ENCODE measurements at places on chromosomes 4 and X. TPM values are rescaled to one million over a fixed set of nuclear protein-coding genes. Genes with fewer than 3 reads are reported as not detected.

GRCh38 chrX:102651242-102652011 lies at the start of gene GPRASP1:
Gene GPRASP1 (plus strand): TSS chrX:102651483. CDS start chrX:102653914, 2,431 bp downstream.
- H3K27ac ChIP-seq: no peak within 1 kb of the TSS
- peaks cover 11% of the 10 kb centered on the region for H3K4me1 ChIP-seq
- peak within 1 kb of the TSS; percentile 86 for H3K4me3 ChIP-seq
- H3K36me3 ChIP-seq: no peaks in the 10 kb centered on the region

GRCh38 chrX:47217121-47217851 lies 1.2 kb upstream of the CDK16 start:
- H3K27me3 ChIP-seq: no peaks in the 10 kb centered on the region
- no peak for DNase-seq
- peaks cover 44% of the 10 kb centered on the region for H3K36me3 ChIP-seq
- H3K27ac ChIP-seq: peak overlapping the region; percentile 96
- H3K4me1 ChIP-seq: peaks cover 30% of the 10 kb centered on the region
- H3K4me3 ChIP-seq: peak overlapping the region; percentile 90

DNA sequence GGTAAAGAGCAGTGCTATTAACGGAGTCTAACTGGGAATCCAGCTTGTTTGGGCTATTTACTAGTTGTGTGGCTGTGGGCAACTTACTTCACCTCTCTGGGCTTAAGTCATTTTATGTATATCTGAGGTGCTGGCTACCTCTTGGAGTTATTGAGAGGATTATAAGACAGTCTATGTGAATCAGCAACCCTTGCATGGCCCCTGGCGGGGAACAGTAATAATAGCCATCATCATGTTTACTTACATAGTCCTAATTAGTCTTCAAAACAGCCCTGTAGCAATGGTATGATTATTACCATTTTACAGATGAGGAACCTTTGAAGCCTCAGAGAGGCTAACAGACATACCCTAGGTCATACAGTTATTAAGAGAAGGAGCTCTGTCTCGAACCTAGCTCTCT lies 1.5 kb downstream of the HPRT1 start:
- no peak for DNase-seq
- H3K27ac ChIP-seq: no peak overlapping the region
- no peaks in the 10 kb centered on the region for H3K36me3 ChIP-seq
- peak overlapping the region; percentile 75 for H3K4me3 ChIP-seq
- H3K27me3 ChIP-seq: no peaks in the 10 kb centered on the region
- 0 out of 2 replicates have a peak, but pooled peaks cover 7% of the 10 kb centered on the region for H3K4me1 ChIP-seq

- no peaks in the 10 kb centered on the region for H3K4me1 ChIP-seq
- H3K27me3 ChIP-seq: no peaks in the 10 kb centered on the region
- DNase-seq: no peak
- H3K4me3 ChIP-seq: no peak overlapping the region
- H3K27ac ChIP-seq: no peak overlapping the region
- no peaks in the 10 kb centered on the region for H3K36me3 ChIP-seq
Observed at GRCh38 chr4:164701665-164702064, 52.3 kb upstream of the SMIM31 start.

- H3K4me3 ChIP-seq: no peak overlapping the region
- H3K27me3 ChIP-seq: no peaks in the 10 kb centered on the region
- no peaks in the 10 kb centered on the region for H3K36me3 ChIP-seq
Observed at GRCh38 chr4:28686618-28687017, 1826.0 kb downstream of the STIM2 start.

DNA sequence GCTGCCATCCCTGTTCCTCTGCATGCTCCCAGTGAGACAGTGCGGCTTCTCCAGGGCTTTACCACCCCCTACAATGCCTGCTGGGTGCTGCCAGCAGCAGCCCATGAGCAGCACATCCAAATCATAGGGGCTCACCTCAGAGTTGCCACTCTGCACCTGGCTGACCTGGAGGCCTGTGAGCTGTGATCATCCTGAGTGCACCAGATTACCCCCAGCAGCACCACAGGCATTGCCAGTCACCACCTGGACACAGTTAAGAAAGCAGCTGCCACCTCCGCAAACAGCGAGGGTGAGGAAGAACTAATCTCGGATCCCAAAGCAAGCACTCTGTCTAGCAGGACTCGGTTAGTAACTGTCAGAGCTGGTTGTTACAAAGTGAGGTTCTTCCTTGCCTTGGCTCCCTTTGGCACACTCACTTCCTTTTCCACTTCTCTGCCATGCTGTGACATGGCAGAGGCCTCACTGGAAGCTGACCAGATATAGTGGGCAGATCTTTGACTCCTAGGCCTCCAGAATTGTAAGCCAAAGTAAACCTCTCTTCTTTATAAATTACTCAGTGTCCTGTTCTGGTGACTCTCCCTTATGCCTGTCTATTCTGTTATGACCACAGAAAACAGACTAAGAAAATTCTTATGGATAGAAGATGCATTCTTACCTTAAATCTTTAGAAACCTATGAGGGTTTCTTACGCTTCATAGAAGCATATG lies 25.2 kb downstream of the LRIT3 start:
- no peak for DNase-seq
- no peaks in the 10 kb centered on the region for H3K27me3 ChIP-seq
- H3K36me3 ChIP-seq: no peaks in the 10 kb centered on the region
- no peaks in the 10 kb centered on the region for H3K4me1 ChIP-seq
- no peak overlapping the region for H3K27ac ChIP-seq

- no peak overlapping the region for H3K4me3 ChIP-seq
- H3K27me3 ChIP-seq: peaks cover 13% of the 10 kb centered on the region
- H3K27ac ChIP-seq: no peak overlapping the region
Observed at GRCh38 chrX:20487227-20487626, 220.5 kb upstream of the RPS6KA3 start.

GRCh38 chr4:24913119-24913485 lies 260 bp upstream of the CCDC149 start:
- H3K27ac ChIP-seq: no peak overlapping the region
- H3K4me3 ChIP-seq: peak overlapping the region; percentile 74
- peaks cover 38% of the 10 kb centered on the region for H3K36me3 ChIP-seq

GRCh38 chr4:46992338-46992737 lies 1.0 kb downstream of the GABRA4 start:
- H3K27me3 ChIP-seq: peaks cover 88% of the 10 kb centered on the region
- DNase-seq: no peak
- H3K4me3 ChIP-seq: peak overlapping the region; percentile 81
- H3K27ac ChIP-seq: no peak overlapping the region
- H3K4me1 ChIP-seq: peaks cover 19% of the 10 kb centered on the region

DNA sequence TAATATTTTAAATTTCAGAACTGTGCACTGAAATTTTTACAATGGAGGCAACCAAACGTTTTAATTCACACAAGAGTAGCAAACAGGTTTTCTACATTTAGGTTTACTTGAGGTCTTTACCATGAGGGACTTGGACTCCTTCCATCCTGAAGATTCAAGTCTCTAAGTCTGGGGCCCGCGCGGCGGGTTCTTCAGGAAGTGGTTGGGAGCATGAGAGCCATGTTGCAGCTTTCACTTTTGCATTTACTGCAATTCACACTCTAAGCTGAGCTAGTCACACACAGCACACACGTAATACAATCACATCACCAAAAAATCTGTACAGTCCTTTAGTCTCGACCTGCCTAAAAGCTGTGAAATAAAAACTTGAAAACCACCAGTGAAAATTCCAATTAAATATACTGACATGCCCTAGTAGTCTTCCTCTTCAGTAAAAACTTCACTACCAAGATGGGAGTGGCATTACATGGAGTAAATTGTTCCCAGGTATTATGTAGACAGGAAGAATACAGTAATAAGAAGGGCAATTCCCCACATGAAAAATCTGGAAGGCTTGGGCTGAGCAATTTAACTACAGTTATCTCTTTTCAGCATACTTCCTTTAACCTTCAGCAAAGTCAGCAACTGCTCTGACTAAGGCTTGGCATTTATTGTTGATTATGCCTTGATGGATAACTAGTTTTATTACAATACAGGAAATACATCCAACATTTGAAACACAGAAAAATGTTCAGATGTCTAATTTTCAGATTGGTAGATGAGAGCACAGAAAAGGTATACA lies 571.1 kb upstream of the DIPK2B start:
- H3K4me1 ChIP-seq: peaks cover 82% of the 10 kb centered on the region
- no peak overlapping the region for H3K4me3 ChIP-seq
- H3K27ac ChIP-seq: peak overlapping the region; percentile 37
- H3K27me3 ChIP-seq: no peaks in the 10 kb centered on the region

GRCh38 chrX:104968241-104968640 lies 252.3 kb downstream of the TEX13A start:
- H3K4me1 ChIP-seq: no peaks in the 10 kb centered on the region
- H3K27me3 ChIP-seq: no peaks in the 10 kb centered on the region
- DNase-seq: no peak
- H3K4me3 ChIP-seq: no peak overlapping the region

- H3K4me1 ChIP-seq: peaks cover 14% of the 10 kb centered on the region
- no peaks in the 10 kb centered on the region for H3K36me3 ChIP-seq
- peaks cover 2% of the 10 kb centered on the region for H3K27me3 ChIP-seq
- H3K27ac ChIP-seq: no peak overlapping the region
- no peak for DNase-seq
Observed at GRCh38 chrX:148552775-148553174, 52.4 kb downstream of the AFF2 start.

GRCh38 chrX:110374559-110374958 lies 15.9 kb downstream of the RTL9 start:
- no peaks in the 10 kb centered on the region for H3K36me3 ChIP-seq
- H3K4me1 ChIP-seq: no peaks in the 10 kb centered on the region
- no peak for DNase-seq
- H3K27me3 ChIP-seq: no peaks in the 10 kb centered on the region
- no peak overlapping the region for H3K4me3 ChIP-seq

DNA sequence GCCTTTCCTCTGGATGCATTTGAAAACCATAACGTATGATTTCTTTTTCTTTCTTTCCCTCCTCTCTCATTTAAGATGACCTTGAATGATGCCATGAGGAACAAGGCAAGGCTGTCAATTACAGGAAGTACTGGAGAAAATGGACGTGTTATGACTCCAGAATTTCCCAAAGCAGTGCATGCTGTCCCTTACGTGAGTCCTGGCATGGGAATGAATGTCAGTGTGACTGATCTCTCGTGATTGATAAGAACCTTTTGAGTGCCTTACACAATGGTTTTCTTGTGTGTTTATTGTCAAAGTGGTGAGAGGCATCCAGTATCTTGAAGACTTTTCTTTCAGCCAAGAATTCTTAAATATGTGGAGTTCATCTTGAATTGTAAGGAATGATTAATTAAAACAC lies 142.8 kb downstream of the GRIA2 start:
- DNase-seq: no peak
- H3K4me1 ChIP-seq: peaks cover 21% of the 10 kb centered on the region
- H3K4me3 ChIP-seq: no peak overlapping the region

GRCh38 chr4:75821966-75822365 lies 80.3 kb downstream of the PPEF2 start:
- H3K4me3 ChIP-seq: no peak overlapping the region
- no peak for DNase-seq
- no peak overlapping the region for H3K27ac ChIP-seq
- no peaks in the 10 kb centered on the region for H3K4me1 ChIP-seq

DNA sequence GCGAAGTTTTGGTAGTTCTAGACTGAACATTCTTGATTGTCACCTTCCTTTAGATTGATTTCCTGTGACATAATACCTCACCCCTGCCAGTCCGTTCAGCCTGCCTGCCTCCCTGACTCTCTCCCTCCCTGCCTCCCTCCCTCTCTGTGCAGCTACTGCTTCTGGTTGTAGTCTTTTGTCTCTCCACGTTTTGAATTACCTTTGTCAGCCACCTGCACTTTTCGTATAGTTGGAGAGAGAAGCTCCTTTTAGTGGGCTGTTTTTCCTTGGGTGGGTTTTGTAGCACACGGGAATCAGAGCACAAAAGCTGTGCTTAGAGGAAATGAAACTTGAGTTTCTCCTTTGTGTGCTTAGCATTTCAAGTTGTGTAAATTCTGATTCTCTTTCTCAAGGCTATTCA lies 32.6 kb upstream of the MSMO1 start:
- DNase-seq: no peak
- H3K27me3 ChIP-seq: no peaks in the 10 kb centered on the region
- no peak overlapping the region for H3K4me3 ChIP-seq
- peaks cover 5% of the 10 kb centered on the region for H3K36me3 ChIP-seq
- H3K27ac ChIP-seq: peak overlapping the region; percentile 77

GRCh38 chrX:34716302-34716701 lies 59.2 kb upstream of the TMEM47 start:
- DNase-seq: no peak
- peaks cover 9% of the 10 kb centered on the region for H3K4me1 ChIP-seq
- H3K27me3 ChIP-seq: no peaks in the 10 kb centered on the region
- no peak overlapping the region for H3K4me3 ChIP-seq
- no peaks in the 10 kb centered on the region for H3K36me3 ChIP-seq

- H3K4me1 ChIP-seq: peaks cover 26% of the 10 kb centered on the region
- no peaks in the 10 kb centered on the region for H3K27me3 ChIP-seq
- H3K36me3 ChIP-seq: peaks cover 56% of the 10 kb centered on the region
- DNase-seq: no peak
- H3K27ac ChIP-seq: no peak overlapping the region
Observed at GRCh38 chr4:772118-772517, 53.8 kb downstream of the CPLX1 start.

- DNase-seq: no peak
- peaks cover 20% of the 10 kb centered on the region for H3K36me3 ChIP-seq
- H3K27ac ChIP-seq: no peak overlapping the region
- H3K4me1 ChIP-seq: no peaks in the 10 kb centered on the region
- no peak overlapping the region for H3K4me3 ChIP-seq
Observed at GRCh38 chr4:174686826-174687225, 142.2 kb downstream of the GLRA3 start.

DNA sequence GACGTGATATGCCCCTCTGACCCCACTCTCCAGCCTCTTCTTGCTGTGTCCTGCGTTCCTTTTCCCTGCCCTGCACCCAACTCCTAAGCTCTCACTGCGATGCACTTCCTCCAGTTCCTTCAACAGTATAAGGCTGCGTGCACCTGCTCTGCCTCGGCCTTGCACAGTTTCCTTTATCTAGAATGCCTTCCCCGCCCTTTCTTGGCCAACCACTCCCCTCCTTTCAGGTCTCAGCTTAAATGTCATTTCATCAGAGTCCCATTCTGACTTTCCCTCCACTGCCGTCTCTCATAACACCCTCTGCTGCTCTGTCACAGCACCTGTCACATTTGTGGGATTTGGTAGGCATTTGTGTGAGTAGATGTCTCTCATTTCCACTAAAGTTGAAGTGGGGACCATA lies 58.4 kb upstream of the NEIL3 start:
- DNase-seq: no peak
- H3K27ac ChIP-seq: no peak overlapping the region

GRCh38 chr4:7862561-7863192 lies 77.0 kb downstream of the AFAP1 start:
- no peaks in the 10 kb centered on the region for H3K27me3 ChIP-seq
- H3K4me3 ChIP-seq: no peak overlapping the region
- DNase-seq: no peak

GRCh38 chr4:62133977-62134376 lies 933.9 kb downstream of the ADGRL3 start:
- H3K27ac ChIP-seq: no peak overlapping the region
- H3K27me3 ChIP-seq: no peaks in the 10 kb centered on the region
- H3K4me1 ChIP-seq: peaks cover 37% of the 10 kb centered on the region
- H3K36me3 ChIP-seq: peaks cover 5% of the 10 kb centered on the region

GRCh38 chr4:158530381-158530780 lies 8.7 kb downstream of the RXFP1 start:
- no peak for DNase-seq
- 0 out of 2 replicates have a peak overlapping the region, but pooled peaks have one; percentile 1 for H3K27ac ChIP-seq
- peaks cover 39% of the 10 kb centered on the region for H3K4me1 ChIP-seq
- H3K4me3 ChIP-seq: no peak overlapping the region

The RPL39 gene
- total RNA-seq: 1,842 TPM

The SPANXD gene
- not detected for total RNA-seq

The GJB1 gene
- 0.14 TPM for total RNA-seq

The DRP2 gene
- total RNA-seq: 0.39 TPM

The NXF2B gene
- 0.18 TPM for total RNA-seq

The EVC2 gene
- 4.8 TPM for total RNA-seq

The TRPC3 gene
- 0.26 TPM for total RNA-seq

The FGF16 gene
- total RNA-seq: 1.6 TPM

Measured in WTC11 (cell line).